NCI-H187 treated with DMSO at 0.1 percent for 48 hours (cell line): ENCODE measurements at places on chromosomes 1 and 21.

- no peak for DNase-seq
These were observed 35.6 kb downstream of the COL6A1 start for GRCh38 chr21:46017148-46017547.

- DNase-seq = no peak
These were observed 3.1 kb downstream of the ACTA1 start for GRCh38 chr1:229430761-229431283.

DNA sequence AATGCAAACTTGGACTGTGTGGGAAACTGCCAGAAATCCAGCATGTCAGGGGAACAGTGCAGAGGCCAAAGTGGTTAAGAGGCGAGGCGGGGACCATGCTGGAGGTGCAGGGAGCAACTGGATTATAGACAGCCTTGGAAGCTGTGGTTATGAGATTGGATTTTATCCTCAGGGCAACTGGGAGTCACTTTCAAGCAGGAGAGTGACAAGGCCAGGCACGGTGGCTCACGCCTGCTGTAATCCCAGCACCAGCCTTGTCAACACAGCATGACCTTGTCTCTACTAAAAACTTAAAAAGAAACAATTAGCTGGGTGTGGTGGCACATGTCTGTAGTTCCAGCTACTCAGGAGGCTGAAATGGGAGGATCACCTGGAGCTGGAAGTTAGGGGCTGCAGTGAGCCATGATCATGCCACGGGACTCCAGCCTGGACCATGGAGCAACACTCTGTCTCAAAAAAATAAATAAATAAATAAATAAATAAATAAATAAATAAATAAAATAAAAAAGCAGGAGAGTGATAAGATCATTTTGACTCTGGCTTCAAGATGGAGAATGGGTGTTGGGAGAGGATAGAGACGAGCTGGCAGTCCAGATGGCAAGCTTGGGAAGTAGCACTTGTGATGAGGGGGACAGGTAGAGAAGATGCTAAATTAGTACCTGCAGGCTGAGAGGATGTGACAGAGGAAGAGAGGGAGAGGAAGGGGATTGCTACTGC lies 3.5 kb downstream of the HAPLN2 start:
- no peak for DNase-seq

DNA sequence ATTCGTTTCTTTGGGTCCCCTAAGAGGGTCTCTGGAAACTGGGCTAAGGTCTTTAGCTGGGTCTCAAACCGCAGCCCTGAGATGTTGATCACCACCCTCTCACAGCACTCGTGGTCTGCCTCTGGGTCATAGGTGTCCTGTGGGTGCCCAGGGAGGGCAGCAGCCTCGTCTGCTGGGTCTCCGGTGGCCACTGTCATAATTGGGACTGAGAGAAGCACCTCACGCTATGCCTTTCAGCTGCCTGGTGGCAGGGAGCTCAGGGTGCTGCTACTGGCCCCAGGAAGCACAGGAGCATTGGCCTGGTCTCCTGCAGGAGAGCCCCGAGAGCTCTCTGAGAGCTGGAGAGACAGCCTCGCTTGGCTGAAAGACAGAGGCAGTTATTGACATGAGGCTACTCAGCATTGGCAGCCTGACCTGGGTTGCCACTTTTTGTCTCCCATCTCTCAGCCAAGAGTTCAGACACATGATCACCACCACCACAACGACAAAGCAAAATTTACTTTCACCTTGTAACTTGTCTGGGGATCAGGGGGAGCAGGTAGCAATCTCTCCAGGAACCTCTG lies 1.5 kb downstream of the KCNA2 start:
- no peak for DNase-seq

GRCh38 chr1:206911064-206911663 lies 10.6 kb downstream of the FCMR start:
- DNase-seq = peak; percentile 38

GRCh38 chr1:55304229-55304740 lies 89.1 kb upstream of the USP24 start:
- no peak for DNase-seq

DNA sequence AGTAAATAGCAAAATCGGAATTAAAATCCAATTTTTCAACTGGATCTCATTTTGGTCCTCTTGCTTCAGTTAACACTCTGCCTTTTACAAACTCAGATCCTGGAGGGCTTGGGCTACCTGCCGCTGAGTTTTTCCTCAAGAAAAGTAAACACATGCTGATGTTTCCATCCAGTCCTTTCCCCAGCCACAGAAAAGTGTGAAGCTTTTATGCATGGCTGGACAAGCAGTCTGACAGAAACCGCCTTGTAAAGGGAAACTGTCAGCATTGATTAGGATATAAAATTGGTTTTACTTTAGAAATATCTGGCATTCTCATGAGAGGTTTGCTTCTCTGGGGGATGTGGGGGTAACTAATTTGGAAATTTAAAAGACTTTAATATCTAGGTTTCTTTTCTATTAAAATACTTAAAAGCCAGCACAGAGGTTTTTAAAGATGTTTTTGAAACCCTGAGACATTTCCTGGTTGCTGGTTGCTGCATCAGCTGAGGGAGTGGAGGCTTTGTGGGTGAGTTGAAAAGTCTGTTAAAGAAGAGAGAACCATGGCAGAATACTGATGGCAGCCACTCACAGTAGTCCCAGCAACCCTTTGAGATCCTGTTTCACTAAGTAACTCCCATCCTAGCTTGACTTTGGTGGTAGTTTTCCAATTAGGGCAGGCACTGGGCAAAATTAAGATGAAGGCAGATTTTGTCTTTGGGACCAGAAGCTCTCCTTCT lies 238.3 kb downstream of the PAPPA2 start:
- DNase-seq = no peak

DNA sequence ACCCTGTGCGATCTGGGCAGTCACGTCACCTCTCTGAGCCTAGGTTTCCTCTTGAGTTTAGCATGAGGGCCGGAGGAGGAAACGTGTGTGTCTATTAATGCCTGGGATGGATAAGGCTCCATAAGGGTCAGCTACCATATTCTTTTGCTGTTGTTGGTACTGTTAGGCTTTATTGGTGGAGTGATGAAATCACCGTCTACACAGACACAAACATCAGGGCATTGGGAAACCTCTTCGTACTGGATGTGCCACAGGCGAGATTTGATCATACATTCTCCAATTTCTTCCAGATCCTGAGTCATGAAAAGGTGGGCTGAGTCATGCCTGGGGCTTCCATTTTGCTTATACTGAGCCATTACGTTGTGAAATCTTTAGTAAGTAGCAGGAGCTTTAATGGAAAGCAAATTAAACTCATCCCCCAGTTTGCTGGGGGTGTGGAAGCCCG lies 24.9 kb upstream of the GRHL3 start:
- no peak for DNase-seq

- no peak for DNase-seq
These were observed 23.9 kb upstream of the MEF2D start for GRCh38 chr1:156524481-156524869.

DNA sequence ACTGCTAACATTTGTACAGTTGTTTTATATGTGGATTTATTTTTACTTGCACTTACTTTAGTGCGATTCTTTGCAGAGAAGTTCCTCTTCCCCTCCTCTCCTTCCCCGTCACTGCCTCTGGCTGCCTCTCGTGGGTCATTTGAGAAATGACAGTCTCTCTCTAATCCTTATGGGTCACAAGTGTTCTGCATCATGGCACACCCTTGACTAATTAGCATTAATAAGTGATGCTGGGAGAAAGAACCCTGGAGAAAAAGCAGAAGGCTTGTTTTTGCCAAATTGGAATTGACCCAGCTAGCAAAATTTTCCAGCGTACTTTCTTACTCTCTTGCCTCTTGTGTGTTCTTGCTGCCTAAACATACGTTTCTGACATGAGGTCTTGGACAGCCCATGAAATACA lies 301.2 kb downstream of the DUSP10 start:
- DNase-seq = no peak

- DNase-seq = no peak
These were observed 120.8 kb upstream of the RRP15 start for GRCh38 chr1:218164111-218164929.

DNA sequence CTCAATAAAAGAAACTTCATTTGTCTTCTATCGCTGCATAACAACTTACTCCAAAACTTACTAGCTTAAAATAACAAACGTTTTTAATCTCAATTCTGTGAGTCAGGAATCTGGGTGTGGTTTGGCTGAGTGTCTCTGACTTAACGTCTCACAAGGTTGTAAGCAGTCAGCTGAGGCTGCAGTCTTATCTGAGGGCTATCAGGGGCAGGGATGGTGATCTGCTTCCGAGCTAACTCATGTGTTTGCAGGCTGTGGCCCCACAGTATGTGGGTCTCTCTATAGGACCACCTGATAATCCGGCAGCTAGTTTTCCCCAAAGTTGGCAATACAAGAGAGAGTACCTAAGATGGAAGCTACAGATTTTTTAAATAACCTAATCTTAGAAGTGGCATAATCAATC lies 234.2 kb upstream of the FGGY start:
- DNase-seq = no peak

DNA sequence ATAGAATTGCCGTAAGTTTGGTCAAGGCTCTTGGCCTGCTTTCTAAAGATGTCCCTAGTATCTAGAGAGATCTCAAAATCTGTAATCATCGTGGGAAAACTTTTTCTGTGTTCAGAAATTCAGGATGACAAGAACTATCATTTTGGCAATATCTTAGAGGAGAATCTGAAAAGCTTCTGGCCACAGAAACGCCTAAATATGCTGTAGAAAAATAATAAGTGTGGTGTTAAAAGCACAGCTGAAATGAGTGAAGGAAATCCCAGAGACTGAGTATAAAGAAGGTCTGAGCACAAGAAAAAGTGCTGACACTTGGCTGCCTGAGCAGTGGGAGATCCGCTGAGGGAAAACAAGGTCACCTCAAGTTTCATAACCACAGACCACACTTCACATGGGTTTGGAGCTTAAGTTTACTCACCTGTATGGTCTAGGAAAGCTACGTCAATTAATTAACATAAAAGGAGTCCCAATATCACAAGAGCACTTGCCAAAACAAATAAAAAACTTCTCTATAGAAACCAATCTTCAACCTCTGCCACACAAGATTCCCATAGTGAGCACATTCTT lies 235.2 kb upstream of the IRF2BP2 start:
- DNase-seq = no peak
